ENCODE measurements at places on chromosomes 2 and 18.

- DNase-seq: no peak
These were observed 119.3 kb upstream of the RBBP8 start for GRCh38 chr18:22813648-22814328.

GRCh38 chr18:10060469-10060782, 146.6 kb downstream of the VAPA start:
- no peak for DNase-seq

DNA sequence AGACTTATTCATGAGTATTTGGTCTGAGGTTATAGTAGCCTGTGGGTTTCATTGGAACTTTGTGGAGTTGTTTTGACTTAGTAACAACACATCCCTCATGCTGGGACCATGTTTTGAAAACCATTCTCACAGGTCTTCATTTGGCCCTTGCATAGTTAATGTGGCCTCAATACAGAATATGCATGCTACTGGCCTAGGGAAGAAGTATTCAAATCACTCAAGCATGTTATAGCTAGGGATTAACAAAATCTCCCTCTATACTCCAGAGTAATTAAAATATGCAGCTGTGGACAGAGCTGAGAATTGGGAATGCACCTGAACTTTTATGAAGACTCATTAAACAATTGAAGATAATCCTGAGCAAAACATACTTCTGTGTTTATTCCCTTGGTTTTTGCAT, 325.5 kb upstream of the CHAC2 start:
- no peak for DNase-seq

DNA sequence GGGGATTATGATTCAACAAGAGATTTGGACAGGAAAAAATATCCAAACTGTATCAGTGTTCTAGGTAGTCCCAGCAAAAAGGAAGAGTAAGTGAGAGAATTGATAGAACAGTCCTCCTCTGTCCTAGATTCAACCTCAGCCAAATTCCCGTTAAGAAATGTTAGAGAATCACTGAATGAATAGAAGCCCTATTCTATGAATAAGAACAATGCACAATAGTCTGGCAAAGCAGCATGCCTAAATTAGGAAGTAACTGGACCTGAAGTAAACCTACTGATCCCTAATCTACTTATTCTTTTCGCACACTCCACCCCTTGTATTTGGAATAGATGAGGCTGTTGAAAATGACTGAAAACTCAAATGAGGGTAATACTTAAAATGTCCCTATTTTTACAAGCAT, 1665.5 kb downstream of the LRP1B start:
- no peak for DNase-seq

DNA sequence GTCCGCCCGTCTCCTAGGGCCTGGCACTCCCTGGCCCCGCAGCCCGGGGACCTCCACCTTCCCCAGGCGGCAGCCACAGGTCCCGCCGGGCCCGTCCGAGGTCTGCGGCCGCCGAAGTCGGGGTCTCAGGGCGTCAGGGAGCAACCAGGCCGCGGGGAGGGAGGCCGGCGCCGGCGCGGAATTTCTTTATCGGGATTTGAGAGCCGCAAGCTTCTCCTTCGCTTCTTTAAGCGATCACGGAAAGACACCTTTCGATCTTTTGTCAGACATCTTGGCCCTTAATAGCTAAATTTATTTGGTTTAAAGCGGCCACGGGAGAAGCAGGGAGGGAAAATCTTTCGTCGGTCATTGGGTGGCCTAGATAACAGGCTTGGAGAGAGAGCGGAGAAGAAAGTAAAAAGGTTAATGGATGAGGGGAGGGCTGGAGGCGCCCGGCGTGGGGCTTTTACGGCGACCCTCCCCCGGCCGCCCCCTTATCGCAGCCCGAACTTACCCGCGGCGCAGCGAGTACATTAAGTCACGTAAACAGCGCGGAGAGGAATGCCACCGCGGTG, 4.3 kb upstream of the GATA6 start:
- no peak for DNase-seq

- DNase-seq: no peak
These were observed 90.0 kb downstream of the CDH2 start for GRCh38 chr18:28086670-28087552.

- no peak for DNase-seq
These were observed 805.0 kb downstream of the CPS1 start for GRCh38 chr2:211361383-211361782.

DNA sequence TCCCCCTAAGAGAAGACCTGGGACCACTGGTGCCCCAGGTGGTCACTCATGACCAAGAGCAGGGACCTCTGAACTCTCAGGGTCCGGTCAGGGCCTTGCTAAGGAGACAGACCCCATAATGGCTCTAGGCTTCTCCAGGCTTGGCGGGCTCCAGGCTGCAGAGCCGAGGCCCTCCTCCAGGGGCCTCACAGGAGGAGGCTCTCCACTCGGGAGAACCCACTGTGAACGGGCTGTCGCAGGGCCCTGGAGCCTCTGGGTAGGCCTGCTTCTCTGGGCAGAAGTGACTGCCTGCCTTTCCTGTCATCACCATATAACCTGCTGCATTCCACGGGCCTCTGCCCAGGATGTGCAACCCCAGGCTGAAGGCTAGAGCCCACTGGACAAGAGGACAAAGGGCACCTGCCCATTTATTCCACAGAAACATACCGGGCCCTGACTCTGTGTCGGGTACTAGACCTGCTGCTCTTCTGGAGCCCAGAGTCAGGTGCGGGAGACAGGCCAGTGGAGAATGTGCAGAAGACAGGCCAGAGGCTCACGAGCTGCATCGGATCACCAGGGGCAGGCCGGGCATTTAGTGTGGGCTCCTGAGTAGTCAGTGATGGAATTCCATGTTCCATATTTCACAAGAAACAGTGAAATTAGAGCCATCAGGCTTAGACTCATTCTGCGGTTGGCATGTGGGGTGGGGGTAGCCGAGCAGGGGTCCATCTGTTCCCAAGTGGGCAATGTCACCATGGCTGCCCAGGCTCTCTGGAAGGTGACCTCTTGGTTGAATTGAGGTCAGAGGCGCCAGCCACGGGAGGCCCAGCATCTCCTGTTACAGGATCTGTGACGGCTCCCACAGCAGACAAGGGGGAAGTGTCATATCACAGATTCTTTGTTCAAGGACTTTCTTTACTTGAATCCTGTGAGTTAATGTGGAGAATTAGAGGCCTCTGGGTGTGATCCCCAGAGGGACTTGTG, 220.8 kb downstream of the SH3RF3 start:
- DNase-seq: no peak

DNA sequence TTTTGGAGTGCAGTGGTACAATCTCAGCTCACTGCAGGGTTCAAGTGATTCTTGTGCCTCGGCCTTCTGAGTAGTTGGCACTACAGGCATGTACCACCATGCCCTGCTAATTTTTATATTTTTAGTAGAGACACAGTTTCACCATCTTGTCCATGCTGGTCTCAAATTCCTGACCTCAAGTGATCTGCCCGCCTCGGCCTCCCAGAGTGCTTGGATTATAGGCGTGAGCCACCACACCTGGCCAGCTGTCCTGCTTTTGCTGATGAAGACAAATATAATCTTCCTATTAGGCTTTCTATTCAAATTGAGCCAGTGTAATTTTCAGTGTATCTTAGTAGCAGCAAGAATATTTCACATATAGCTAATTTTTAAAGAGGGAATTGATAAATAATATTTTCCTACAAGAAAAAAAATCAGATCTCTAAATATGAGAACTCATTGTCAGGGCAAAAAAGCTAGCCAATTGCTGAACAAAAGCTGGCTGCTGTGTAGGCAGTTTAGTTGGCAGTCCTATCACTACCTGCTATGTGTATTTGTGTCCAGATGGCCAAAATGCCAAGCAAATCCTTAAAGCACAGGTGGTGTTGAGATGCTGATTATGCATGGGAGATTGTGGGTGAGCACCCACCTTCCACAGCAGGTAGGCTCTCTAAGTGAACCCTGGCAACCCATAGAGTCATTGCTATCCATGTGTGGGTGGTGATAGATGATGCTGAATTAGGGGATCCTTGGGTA, 60.8 kb upstream of the STAM2 start:
- no peak for DNase-seq

DNA sequence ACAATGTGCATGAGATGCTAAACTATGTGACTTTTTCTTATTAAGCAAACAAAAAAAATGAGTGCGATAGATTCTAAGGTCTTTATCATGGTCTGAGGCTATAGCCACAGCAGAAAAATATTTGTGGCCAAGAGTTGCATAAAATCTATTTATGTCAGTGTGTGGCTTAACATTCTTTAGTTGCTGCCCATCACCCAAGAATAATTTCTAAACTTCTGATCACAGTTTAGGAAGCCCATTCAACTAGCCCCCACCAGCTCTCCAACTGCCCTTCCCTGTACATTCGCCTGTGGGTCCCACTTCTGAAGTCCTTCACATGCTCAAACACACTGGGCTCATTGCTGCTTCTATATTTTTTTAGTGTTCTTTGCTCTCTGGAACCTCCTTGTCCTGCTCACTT, 107.1 kb downstream of the CTNNA2 start:
- no peak for DNase-seq

DNA sequence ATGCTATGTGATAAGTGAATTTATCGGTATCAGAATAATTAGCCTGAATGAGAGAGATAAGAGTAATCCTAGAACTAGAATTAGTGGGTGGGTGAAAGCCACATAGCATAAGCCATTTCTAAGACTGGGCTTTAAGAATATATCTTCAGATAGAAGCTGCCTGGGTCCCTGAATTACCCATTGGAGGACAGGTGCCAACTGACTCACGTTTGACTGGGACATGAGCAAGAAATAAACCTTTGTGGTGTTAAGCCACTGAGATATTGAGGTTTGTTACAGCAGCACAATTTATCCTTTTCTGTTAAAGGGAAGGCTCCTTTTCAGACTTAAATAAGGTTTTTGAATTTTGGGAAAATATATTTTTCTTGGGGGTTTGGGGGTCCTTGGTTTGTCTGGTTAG, 95.9 kb downstream of the POLE4 start:
- no peak for DNase-seq

GRCh38 chr2:165011199-165011598, 55.9 kb upstream of the SLC38A11 start:
- no peak for DNase-seq

GRCh38 chr18:34493099-34493544, 217.0 kb upstream of the DTNA start:
- no peak for DNase-seq

DNA sequence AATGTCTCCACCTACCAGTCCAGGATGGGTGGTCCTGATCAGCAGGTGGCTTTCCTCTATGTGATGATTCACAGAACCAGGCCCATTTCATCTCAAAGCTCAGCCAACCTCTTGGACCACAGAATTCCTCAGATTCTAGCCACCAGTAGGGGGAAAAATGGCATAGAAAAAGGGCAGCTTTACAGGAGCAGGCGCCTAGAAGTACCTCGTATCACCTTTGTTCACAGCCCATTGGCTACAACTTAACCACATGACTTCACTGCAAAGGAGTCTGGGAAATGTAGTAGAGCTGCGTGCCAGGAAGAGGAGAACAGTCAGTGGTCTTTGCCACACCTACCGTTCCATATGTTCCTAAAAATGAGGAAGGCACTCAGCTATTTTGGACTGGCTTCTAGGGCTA, 62.8 kb upstream of the DTNA start:
- no peak for DNase-seq

DNA sequence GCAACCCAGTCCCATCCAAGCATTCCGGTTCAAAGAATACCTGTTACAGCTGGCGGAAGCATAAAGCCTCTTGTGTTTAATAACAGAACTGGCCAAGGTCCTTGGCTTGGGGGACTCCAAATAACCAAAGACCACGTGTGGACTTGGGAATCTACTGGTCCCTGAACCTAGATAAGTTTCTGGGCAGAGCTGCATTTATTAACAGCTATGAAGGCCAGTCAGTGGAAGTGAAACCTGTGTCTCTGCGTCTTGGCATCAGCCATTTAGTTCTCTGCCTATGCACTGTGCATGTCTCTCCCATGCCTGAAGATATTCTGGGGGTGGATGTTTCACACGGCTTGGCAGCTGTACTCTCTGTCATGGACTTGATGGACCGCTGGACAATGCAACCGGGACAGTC, 137.7 kb downstream of the CCBE1 start:
- no peak for DNase-seq

DNA sequence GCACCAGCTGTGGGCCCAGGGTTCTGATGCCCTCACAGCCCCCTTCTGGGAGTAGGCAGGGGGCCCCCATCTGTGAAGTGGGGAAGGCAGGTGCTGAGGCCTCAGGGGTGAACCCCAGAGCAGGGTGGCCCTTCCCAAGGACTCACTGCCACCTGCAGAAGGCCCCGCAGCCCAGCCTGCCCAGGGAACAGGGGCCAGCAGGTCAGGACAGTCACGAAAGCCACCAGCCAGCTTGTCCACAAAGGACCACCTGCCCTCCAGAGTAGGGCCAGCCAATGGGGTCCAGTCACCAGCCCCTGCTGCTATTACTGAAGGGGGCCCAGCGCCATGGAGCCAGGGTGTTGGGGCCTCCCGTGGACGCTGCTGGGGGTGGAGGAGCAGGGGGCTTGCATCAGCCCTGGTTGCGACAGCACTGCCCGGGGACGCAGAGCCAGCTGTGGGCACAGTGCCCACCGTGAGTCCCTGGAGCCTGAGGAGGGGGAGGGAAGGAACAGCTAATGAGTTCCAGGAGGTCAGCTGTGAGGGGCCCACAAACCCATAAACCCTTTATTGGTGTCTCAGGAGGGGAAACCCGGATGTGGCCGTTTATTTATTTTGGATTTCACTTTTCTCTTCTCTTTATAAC, 11.5 kb upstream of the SNED1 start:
- DNase-seq: no peak

DNA sequence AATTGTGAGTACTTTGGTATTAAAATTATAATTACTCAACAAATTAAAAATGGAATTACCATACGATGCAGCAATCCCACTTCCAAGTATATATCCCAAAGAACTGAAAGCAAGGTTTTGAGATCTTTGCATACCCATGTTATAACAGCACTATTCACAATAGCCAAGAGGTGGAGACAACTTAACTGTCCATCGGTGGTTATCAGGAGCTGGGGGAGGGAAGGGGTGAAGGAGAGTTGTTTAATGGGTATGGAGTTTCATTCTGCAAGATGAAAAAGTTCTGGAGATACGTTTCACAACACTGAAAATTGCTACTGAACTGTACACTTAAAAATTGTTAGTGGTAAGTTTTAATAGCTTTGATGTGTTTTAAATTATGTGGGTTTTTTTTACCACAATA, 25.7 kb downstream of the RAB10 start:
- no peak for DNase-seq

DNA sequence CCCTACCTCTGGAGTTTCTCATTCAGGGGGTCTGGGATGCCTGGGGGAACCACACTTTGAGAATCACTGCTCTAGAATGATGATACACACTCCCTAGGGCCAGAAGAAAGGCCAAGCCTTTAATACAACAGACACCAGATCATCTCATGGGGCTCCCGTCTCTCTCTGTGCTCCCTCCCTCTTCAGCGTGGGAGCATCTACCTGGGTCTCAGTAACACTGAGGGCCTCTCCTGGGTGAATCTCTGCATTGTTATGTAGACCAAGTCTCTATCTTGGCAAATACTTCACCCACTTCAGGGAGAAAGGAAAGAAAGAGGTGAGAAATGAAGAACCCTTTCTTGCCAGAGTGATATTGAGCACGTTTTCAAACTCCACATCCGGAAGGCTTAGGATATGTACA, 146.8 kb upstream of the MSH6 start:
- DNase-seq: no peak

DNA sequence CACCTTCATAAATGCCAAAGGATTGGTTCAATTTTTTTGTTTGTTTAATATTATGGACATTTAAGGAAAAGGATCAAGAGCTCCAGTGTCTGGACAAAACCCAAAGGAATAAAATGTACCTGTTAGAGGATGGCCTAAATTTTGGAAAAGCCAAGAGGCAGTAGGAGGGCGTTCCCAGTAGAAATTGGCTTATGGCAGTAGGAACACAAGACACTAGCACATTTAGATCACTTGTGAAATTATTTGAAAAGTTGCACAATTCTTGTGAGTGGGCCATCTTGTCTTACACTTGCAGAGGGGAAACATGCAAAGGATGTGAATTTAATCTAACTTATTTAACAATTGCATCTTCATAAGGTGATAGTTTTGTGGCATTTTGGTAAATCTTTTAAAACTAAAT, 3.2 kb downstream of the BZW1 start:
- no peak for DNase-seq
